ENCODE measurements at places on chromosomes 1 and 21.

GRCh38 chr1:204711947-204712701, 26.6 kb upstream of the LRRN2 start:
- DNase-seq = no peak

- DNase-seq = no peak
Observed at GRCh38 chr1:204150702-204151551, 917 bp downstream of the ETNK2 start.

DNA sequence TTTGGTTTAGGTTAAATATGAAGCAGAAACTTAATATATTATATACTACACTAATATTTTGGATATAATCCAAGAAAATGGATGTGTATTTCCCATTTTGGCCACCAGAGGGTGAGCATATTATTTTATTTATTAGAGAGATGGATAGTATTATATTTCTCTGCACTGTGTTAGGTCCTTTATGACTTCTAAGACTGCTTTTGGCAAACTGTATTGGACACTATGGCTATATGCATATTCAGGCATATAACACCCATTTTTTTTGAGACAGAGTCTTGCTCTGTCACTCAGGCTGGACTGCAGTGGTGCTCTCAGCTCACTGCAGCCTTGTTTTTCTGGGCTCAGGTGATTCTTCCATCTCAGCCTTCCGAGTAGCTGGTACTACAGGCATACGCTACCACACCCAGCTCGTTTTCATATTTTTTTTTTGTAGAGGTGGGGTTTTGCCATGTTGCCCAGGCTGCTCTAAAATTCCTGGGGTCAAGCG, 17.8 kb upstream of the PGM1 start:
- no peak for DNase-seq

- no peak for DNase-seq
Observed at GRCh38 chr21:39454949-39455668, 3.3 kb downstream of the SH3BGR start.

GRCh38 chr1:165153182-165153581, 203.3 kb downstream of the LMX1A start:
- no peak for DNase-seq

GRCh38 chr1:118337346-118337745, 152.3 kb upstream of the SPAG17 start:
- DNase-seq = no peak

DNA sequence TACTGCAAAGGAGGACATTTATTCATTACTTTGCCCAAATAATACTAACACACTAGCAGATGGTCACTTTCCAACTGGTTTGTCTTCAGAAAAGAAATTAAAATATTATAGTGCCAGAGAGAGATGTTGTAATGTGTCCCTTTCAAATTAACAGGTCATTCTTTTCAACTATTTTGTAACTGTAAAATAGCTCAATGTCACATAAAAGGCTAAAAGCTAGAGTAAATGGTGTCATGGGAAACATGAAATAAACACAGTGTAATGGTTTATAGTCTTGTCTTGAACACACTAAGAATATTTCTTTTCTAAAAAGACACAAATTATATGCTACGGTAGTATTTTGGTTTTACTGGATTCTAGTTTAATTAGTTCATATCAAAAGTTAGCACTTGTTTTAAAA, 77.8 kb downstream of the ADGRL2 start:
- no peak for DNase-seq

DNA sequence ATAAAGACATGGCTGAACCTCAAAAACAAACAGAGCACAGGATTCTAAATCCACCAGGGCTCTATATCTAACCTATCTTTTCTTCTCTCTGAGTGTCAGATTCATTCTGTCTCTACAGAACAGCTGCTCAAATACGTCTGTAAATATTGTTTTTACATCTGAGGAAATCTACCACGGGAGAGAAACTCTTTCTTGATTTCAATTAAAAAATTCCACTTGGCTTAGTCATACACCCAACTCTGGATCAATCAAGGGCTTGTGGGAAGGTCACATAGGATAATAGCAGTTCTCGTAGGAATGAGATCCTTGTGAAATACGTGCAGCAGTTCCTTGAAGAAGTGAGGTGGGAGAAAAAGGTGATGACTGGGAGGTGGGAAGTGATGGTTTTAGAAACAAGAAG, 1355.7 kb upstream of the ADGRL2 start:
- no peak for DNase-seq

DNA sequence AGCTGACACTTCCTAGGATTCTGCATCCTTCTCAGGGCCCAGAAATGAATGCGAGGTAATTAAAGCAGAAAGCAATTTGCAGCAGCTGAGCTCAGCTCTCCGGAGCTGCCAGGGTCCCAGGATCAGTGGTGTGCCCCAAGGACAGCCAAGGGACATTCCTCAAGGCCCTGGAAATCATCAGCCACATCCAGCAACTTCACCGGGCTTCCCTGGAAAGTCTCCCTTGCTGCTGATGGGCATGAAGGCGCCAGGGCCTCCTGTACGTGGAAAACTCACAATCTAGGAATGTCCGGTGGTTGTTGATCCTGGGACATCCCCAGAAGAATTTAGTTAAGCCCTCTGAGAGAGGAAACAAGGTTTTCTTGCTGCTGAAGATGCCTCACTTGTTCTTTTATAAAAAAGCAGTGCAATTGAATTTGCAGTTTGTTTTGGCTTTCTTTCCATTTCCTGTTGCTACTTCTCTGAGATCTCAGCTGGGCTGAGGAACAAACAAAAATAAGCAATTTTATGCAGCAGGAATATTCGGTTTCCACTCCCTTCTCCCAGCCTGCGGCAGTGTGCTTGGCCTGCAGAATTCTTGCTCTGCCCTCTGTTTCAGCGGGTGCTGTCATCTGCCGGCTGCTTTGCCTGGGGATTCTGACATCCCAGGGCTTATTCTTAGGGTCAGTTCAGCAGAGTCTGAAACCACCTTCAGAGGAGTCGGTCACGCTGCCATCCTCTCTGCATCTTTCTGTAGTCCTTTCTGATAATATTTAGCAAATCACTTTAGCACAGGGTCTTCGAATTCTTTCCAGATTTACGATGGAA, 85.9 kb downstream of the TCP10L start:
- no peak for DNase-seq

DNA sequence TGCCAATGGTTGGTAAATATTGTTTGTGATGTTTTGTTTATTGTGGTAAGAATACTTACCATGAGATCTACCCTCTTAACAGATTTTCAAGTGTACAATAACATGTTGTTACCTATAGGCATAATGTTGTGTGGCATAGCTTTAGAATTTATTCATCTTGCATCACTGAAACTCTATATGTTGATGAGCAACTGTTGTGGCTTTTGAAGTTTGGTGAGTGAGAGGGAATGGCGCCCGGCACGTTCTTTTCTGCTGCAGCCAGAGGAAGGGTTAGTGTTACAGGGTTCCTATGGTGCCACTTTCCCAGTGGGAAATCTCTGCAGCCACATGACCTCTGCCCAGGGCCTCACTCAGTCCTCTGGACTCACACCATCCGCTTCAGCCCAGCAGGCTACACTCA, 342.5 kb upstream of the ADGRL2 start:
- DNase-seq = no peak

DNA sequence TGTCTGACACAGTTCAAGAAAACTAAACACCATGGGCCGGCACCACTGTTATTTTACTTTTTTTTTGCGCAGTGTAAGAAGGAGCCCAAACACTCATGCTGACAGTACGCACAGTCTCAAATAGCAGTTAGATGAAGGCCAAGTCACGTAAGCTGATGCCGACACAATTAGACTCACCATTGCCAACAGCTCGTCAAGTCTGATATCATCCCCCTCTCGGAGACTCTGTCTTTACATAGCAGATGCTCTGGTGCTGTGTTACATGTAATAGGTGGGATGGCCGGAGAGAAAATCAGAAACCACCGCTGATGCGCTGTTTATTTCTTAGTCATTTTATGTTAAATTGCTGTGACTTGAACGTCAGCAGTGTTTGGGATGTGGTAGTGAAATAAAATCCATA, 49.3 kb downstream of the TGFB2 start:
- no peak for DNase-seq

DNA sequence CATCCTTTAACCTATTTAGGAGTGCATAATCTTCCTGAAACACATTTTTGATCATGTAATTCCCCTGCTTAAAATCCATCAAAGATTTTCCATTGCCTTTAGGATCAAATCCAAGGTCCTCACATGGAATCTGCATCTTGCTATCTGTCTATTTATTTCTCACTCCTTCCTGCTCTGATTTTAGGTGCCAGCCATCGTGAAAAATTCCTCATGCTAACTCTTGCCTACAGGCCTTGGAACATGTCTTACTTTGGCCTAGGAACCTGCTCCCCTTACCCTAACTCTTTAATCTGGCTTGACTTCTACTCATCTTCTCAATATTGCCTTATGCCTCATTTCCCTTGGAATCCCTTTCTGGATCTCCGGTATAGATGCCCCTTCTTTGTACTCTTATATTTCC, 1074.3 kb downstream of the TTLL7 start:
- DNase-seq = no peak

GRCh38 chr1:186828611-186829454, at the start of gene PLA2G4A:
PLA2G4A (plus strand) TSS chr1:186828949; CDS start chr1:186854355, 25,406 bp downstream.
- no peak for DNase-seq

GRCh38 chr1:159854116-159854692, 8.3 kb downstream of the VSIG8 start:
- no peak for DNase-seq

- DNase-seq = no peak
Observed at GRCh38 chr1:154567386-154568156, at the start of gene CHRNB2. CHRNB2 (plus strand) TSS chr1:154567778; CDS start chr1:154568045, 267 bp downstream.

- no peak for DNase-seq
Observed at GRCh38 chr1:217191441-217191840, 439.4 kb downstream of the GPATCH2 start.

DNA sequence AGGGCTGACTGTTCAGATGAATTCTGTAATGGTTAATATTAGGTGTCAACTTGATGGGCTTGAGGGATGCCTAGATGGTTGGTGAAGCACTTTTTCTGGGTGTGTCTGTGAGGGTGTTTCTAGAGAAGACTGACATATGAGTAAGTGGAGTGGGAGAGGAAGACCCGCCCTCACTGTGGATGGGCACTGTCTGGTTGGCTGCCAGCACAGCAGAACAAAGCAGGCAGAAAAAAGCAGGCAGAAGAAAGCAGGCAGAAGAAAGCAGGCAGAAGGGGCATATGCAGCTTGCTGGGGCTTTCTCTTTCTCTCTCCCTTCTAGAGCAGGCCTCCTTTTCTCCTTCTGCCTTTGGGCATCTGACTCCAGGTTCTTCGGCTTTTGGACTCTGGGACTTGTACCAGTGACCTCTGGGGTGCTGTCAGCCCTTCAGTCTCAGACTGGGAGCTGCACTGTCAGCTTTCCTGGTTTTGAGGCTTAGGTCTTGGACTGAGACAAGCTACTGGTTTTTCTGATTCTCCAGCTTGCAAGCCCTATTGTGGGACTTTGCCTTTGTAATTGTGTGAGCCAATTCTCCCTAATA, 42.9 kb upstream of the CD2 start:
- DNase-seq = no peak

GRCh38 chr1:202837746-202838262, 27.1 kb downstream of the PCAT6 start:
- no peak for DNase-seq

GRCh38 chr1:73472810-73473209, 725.2 kb downstream of the LRRIQ3 start:
- DNase-seq = no peak

- no peak for DNase-seq
Observed at GRCh38 chr21:25813917-25814316, 79.1 kb downstream of the GABPA start.

DNA sequence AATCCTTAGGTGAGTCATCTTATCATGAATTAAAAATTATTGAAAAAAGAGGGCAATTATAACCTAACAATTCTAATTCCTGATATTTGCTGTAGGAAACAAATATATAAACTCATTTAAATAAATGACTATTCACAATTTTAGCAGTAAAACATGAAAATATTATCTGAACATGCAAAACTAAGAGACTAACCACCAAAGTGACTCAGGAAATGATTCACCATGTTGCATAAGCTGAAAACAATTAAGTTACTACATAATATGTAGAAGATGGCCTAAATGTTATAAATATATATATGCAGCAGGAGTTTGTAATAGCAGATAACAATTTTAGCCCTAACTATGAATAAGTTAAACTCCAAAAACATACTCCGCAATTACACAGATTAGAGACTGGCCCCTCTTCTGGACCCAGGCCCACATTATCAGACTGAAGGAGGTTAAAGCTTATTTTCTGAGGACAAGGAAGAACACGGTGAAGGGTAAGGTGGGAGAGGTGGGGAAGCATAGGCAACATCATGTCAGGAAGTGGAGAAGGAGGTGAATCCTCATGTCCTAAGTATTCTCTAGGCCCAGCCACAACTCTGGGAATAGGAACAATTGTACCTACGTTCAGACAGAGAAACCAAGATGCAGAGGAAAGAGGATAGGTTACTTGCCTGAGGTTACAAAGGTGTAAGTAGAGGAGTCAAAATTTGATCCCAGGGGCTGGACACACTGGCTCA, 15.6 kb upstream of the AIM2 start:
- no peak for DNase-seq

DNA sequence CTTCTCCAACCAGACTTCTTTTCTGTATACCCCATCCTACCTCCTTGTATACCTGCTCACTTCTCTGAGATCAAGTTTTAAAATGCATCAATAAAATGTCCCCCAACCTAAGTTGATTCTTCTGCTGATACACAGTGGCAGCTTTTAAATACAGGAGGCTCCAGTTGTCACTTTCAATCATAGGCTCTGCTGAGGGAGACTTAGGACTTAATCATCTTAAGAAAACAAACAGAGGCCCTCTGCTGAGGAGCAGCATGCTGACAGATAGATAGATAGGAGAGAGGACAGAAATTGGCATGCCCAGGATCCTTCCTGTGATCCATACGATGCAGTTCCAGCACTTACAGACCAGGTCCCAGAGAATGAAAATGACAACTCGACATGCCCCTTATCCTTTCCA, 311.0 kb upstream of the PROX1 start:
- DNase-seq = no peak

- no peak for DNase-seq
Observed at GRCh38 chr1:21329209-21329844, 39.1 kb upstream of the ECE1 start.

GRCh38 chr1:147561472-147561840, 20.2 kb downstream of the BCL9 start:
- no peak for DNase-seq

DNA sequence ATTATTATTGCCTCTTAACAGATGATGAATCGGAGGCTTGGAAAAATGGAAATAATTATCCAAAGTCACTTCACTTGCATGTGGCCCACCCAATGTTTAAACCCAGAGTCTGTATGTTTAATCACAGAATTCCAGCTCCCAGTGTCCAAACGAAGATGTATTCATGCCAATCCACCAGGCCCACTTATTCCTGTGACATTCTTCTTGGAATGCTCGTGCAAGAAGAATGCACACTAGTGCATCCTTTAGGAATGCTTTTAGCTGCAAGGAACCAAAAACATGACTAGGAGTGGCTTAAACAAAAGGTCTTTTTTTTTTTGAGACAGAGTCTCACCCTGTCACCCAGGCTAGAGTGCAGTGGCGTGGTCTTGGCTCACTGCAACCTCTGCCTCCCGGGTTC, 8.9 kb upstream of the OPRD1 start:
- no peak for DNase-seq

DNA sequence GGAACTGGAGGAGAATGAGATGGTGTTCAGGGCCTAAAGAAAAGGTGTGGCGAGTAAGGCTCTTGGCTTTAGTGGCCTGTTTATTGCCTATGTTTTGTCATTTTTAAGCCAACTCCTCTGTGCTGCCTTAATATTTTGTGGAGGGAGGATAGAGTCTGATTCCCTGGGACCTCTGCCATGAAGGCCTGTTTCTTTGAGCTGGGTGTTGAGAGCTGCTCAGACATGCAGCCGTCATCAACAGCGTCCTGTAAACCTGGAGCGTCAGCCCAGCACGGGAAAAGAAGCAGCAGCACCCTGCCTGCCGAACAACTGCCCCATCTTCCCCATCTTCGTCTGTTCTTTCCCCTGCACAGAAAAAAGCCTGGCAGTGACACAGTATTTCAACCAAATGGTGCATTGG, 27.1 kb upstream of the SNX27 start:
- DNase-seq = no peak
